ENCODE measurements at places on chromosomes 5 and 9. TPM values are rescaled to one million over a fixed set of nuclear protein-coding genes. Genes with fewer than 3 reads are reported as not detected.
A peak's percentile ranks its signal among the peaks of the same experiment; 100 is the strongest.

BRD8 gene
- 31.4 TPM for total RNA-seq

DNAJB5 gene
- 82.2 TPM for total RNA-seq

NDUFS4 gene
- total RNA-seq = 79.4 TPM

VCAN gene
- 516 TPM for total RNA-seq

PCDHA5 gene
- total RNA-seq = 0.14 TPM

DNA sequence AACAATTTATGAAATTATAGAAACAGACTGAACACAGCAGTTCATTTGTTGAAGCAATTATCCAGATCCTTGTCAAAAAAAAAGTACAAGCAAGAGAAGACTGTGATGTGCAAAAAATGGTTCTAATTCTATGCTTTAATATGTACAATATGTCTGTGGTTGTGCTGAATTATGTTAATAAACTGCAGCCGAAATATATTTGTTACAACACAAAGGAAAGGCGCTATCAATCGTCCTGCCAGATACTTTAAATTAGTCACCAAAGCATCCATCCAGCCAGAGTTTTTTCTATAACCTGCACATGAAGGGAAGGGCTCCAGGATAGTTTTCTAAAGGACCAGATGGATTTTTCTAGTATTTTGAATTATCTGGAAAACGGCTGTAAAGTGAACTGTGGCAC lies 259.5 kb downstream of the BNC2 start:
- DNase-seq = no peak

- no peak for DNase-seq
Measured at GRCh38 chr9:34170237-34170991, 8.4 kb upstream of the UBAP1 start.

DNA sequence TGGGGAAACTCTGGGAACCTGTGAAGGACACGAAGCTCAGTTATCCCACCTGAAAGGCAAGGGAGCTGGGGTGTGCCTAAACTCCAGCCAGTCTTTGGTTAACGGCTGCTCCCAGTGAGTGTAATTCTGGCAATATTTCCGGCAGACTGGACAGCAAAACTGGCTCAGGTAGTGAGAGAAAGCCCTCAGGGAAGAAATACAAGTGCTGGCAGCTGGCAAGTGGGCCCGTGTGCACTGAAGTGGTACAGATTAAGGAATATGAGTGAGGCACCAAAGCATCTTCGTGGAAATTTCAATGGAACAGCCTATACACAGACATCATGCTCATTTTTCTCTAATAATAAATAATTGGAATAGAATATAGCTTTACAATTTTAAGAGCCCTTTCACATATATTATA lies 56.2 kb downstream of the ABHD17B start:
- no peak for DNase-seq

- DNase-seq = no peak
Measured at GRCh38 chr9:6449086-6449485, 36.1 kb downstream of the UHRF2 start.

DNA sequence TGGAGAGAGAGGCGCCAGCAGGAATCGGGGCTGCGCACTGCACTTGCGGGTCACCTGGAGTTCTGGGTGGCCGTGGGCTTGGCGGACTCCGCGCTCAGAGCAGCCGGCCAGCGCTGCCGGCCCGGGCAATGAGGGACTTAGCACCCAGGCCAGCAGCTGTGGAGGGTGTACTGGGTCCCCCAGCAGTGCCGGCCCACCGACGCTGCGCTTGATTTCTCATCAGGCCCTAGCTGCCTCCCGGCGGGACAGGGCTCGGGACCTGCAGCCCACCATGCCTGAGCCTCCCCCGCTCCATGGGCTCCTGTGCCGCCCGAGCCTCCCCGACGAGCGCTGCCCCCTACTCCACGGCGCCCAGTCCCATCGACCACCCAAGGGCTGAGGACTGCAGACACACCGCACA lies 325.6 kb downstream of the ACTL7B start:
- DNase-seq = no peak

- DNase-seq = no peak
Measured at GRCh38 chr5:125181955-125182354, 435.5 kb upstream of the ZNF608 start.

DNA sequence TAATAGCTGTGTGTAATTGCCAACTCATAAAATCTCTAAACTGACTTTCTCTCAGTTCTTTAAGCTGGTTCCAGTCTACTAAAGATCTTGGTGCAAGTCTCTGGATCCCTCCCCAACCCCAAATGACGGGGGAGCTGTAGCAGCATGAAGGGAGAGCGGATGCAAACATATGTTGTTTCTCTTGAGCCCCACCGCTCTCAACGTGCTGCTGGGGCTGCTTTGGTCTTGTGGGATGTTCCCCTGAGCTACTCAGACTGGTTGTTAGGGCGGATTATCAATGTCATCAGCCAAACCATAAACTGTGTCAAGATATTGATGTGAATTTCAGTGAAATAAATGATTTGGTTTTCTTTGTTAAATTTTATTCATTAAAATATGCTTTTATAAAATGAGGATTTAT lies 40.9 kb upstream of the APC start:
- no peak for DNase-seq

- DNase-seq = no peak
Measured at GRCh38 chr5:55578771-55579170, 44.0 kb upstream of the PLPP1 start.

- DNase-seq = no peak
Measured at GRCh38 chr9:121930956-121931355, 162.2 kb downstream of the TTLL11 start.

GRCh38 chr5:113390224-113390623 lies 44.6 kb downstream of the TSSK1B start:
- no peak for DNase-seq

DNA sequence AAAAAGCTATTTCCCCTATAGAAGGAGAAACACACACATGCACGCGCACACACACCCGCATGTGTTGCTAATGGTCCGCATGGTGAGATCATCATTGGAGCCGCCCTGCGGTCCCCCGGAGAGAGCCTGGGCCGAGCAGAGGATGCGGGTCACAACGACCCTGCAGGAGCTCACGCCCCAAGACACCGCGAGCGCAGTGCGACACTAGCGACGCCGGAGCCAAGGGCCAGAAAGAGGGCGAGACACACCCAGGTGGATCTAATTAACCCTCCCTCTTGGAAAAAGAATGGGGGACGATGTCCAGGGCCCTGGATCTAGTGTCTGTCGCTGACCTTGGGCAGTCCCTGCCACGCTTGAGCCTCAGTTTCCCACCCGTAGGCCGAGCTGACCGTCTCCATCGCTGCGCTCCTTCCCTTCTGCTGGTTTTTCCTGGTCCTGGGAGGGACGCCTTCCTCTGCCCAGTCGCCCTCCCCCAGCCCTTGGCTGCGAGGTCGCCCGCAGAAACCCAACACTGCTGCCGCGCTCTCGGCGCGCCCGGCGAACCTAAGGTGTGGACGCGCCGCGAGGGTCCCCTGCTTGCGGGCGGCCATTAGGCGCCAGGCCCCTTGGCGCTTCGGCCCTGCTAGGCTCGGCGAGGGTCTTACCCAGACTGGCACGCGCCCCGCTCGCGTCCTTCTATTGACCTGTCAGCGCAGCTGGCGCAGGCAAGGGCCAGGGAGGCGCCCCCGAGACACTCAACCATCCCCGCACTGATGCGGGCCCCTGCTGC lies 47.5 kb upstream of the RNF20 start:
- DNase-seq = peak; percentile 79

DNA sequence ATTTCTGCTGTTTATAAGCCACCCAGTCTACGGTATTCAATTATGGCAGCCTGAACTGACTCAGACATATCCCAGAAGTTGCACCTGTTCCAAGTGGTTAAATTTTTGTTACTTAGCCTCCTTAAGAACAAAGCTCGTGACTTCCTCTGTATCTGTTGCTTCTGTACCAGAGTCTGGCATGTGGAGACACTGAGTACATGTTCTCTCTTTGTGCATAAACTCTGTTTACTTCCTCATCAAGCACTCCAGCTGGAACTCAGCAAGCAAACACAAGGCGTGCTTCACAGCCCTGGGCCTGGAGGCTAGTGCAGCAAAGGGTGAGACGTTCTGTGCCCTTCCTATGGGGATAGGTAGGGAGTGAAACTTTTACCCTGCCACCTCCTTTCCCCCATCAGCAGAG lies 19.0 kb downstream of the C9orf152 start:
- DNase-seq = no peak

All from posterior vena cava (tissue), 2 donors.